Activated T-helper 1 cell treated with anti-CD3 and anti-CD28 coated beads, Interleukin-2, amount 50 U/mL, for 16 hours (primary cell): ENCODE measurements at places on chromosomes 12 and 14.

DNA sequence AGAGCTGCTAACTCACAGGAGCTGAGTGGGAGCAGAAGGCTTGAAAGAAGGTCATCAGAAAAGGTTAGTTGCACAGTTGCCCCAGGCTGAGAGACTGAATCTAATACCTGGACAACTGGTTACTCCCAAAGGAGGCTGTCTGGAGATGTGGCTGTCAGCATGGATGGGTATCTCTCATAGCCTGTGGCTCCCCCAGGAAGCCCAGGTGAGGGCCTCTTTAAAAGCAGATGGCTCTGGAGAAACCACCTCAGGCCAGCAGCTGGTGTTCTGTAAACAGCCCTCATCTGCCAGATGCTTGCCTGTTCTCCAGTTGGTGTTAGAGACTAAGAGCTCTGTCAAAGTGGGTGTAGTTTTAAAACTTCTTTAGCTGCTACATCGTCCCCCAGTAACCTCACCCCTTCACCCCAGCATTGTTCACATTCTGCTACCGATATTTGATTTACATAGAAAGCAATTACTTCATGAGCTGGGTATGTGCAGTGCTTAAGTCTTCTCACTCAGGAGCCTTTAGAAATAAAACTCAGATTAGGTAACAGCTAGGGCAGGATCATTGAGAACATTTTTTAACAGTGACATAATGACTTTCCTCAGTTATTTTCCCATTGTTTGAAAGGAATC lies 25.8 kb downstream of the DACT1 start:
- no peak for DNase-seq

DNA sequence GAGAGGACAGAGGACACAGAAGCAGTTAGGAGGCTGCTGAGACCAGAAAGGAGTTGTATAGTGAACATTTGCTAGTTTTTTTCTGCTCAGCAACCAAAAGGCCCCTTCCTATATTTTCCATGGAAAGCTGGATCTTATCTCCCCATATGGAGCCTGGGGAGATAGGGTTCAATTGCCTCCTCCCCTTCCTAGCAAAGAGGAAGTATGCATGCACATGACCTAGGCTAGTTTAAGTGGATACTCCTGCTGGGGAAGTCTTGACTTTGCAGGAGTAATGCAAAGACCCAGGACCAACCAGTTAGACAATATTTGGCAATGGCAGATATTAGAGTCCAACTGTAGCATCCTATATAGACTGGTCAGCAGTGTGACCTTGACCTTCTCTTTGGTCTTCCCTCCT lies 15.1 kb downstream of the CHD8 start:
- no peak for DNase-seq

DNA sequence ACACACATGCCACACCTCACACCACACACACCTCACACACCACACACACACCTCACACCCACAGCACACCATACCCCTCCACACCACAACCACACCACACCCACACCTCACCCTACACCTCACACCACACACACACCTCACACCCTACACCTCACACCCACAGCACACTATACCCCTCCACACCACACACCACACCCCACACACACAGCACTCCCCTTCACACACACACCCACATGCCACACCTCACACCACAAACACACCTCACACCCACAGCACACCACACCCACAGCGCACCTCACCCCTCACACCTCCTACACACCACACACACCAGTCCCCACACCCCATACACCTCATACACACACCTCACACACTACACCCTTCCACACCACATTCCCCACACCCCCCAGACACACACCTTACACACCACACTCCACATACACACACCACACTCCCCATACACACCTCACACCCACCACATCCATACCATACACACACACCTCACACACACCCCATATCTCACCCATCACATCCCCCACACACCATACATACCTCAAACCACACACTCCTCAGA lies 80.0 kb downstream of the ACTN1 start:
- no peak for DNase-seq

- DNase-seq = no peak
These were observed 302.0 kb upstream of the SYT1 start for GRCh38 chr12:78562368-78563205.

- no peak for DNase-seq
These were observed 133.1 kb downstream of the NCOR2 start for GRCh38 chr12:124434354-124434753.

GRCh38 chr12:65430006-65430405 lies 151.5 kb downstream of the MSRB3 start:
- DNase-seq = no peak

GRCh38 chr12:124599074-124599999 lies 31.9 kb upstream of the NCOR2 start:
- no peak for DNase-seq

- DNase-seq = no peak
These were observed 24.1 kb upstream of the ARID2 start for GRCh38 chr12:45705404-45705803.

DNA sequence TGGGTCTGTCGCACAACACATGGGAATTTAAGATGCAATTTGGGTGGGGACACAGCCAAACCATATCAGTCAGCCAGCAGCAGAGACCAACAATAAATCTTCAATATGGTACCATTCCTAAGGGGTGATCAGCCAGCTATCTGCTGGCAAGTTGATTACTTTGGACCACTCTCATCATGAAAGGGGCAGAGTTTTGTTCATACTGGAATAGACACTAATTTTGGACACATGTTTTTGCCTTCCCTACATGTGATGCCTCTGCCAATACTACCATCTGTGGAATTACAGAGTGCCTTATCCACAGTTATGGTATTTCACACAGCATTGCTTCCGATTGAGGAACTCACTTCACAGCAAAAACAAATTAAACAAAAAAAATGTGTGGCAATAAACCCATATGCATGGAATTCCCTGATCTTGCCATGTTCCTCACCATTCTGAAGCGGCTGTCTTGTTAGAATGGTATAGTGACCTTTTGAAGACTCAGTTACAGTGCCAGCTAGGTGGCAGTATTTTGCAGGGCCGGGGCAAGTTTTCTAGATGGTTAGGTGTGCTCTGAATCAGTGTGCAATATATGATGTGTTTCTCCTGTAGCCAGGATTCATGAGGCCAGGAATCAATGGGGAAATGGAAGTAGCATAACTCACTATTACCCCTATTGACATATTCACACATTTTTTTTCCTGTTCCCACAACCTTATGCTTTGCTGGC lies 179.0 kb upstream of the IGF1 start:
- DNase-seq = no peak

- DNase-seq = no peak
These were observed 799.7 kb downstream of the DIO2 start for GRCh38 chr14:79411403-79412174.

GRCh38 chr14:28785096-28785952 lies 18.7 kb downstream of the FOXG1 start:
- DNase-seq = no peak

- DNase-seq = no peak
These were observed 134.1 kb downstream of the FSCB start for GRCh38 chr14:44372807-44373489.
